ENCODE measurements at places on chromosomes 2 and 18. TPM values are rescaled to one million over a fixed set of nuclear protein-coding genes. Genes with fewer than 3 reads are reported as not detected.
A peak's percentile ranks its signal among the peaks of the same experiment; 100 is the strongest.

The PAX8 gene
- not detected for total RNA-seq

The SERPINB2 gene
- not detected for total RNA-seq

GRCh38 chr18:62844850-62845643 is 129.7 kb downstream of the PHLPP1 start:
- no peaks in the 10 kb centered on the region for H3K4me1 ChIP-seq
- no peak overlapping the region for H3K27ac ChIP-seq
- peaks cover 2% of the 10 kb centered on the region for H3K36me3 ChIP-seq
- no peak overlapping the region for H3K4me3 ChIP-seq
- no peaks in the 10 kb centered on the region for H3K27me3 ChIP-seq

DNA sequence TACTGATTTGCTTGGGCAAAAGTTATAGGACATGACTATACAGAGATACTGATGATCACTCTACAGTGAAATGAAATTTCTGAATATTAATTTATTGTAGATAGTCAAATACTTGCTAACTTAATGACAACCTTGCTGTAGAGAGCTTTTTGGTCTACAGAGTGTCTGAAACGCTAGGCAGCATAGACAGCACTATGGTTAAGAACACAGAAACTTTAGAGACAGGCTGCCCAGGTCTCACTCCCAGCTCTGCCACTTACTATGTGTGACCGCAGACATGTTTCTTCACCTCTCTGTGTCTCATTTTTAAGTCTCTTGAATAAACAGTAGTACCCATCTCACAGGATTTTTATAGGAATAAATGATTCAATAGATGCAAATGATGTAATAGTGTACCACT is 247.0 kb downstream of the TCF4 start:
- no peak for DNase-seq
- no peak overlapping the region for H3K27ac ChIP-seq
- no peak overlapping the region for H3K4me3 ChIP-seq
- H3K36me3 ChIP-seq, result peaks cover 4% of the 10 kb centered on the region

The OSBPL6 gene
- 3.7 TPM for total RNA-seq

The IL1RL1 gene
- total RNA-seq, result not detected

- no peak overlapping the region for H3K4me3 ChIP-seq
- no peak overlapping the region for H3K27ac ChIP-seq
- H3K4me1 ChIP-seq, result no peaks in the 10 kb centered on the region
- peaks cover 4% of the 10 kb centered on the region for H3K36me3 ChIP-seq
Observed at GRCh38 chr2:200578778-200579177, 7.0 kb upstream of the AOX1 start.

DNA sequence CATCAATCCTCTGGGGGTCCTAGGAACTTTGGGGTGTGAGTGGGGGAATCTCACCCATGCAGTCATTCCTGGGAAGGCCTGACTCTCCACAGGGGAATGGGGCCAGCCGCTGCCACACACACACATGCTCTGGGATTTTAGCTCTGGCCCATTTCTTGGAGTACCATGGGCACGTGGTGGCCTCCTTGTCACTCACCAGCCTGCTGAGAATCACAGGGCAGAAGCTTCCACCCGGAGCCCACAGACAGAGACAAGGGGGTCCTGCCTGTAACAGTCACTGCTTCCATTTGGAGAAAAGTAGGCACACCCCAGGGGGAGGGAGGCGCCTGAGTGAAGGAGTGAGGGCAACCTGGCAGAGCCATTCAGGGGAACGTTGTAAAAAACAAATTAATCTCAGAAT is 48.8 kb downstream of the TWIST2 start:
- H3K36me3 ChIP-seq, result no peaks in the 10 kb centered on the region
- H3K4me1 ChIP-seq, result peaks cover 58% of the 10 kb centered on the region
- peak overlapping the region; percentile 87 for H3K27ac ChIP-seq
- no peak for DNase-seq

GRCh38 chr2:55408098-55408882 is 11.4 kb downstream of the CCDC88A start:
- H3K4me1 ChIP-seq, result peaks cover 13% of the 10 kb centered on the region
- no peak for DNase-seq
- H3K27me3 ChIP-seq, result no peaks in the 10 kb centered on the region

The LRP1B gene
- 3.6 TPM for total RNA-seq

The LOXL3 gene
- total RNA-seq, result 58.1 TPM

DNA sequence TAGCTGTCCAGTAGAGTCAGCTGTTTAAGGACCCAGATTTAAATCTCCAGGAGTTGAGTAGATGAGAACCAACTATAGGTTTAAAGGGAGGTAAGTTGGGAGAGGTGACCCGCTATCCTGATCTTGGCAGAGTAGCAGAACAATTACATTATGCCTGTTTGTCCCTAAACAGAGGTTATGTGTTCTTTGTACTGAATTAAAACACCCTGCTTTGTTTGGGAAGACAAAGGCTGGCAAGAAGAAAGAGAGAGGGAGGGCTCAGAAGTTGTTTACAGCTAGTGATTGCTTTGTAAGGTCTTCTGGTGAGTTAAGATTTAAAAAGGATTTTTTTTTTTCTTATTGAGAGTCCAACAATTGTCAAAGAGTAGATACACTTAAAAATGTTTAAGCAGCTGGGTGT is 37.3 kb downstream of the USP14 start:
- peaks cover 2% of the 10 kb centered on the region for H3K4me1 ChIP-seq
- H3K27me3 ChIP-seq, result no peaks in the 10 kb centered on the region
- H3K36me3 ChIP-seq, result peaks cover 35% of the 10 kb centered on the region

GRCh38 chr2:120472891-120473309 is 127.0 kb downstream of the INHBB start:
- peaks cover 2% of the 10 kb centered on the region for H3K36me3 ChIP-seq
- no peak for DNase-seq
- peaks cover 6% of the 10 kb centered on the region for H3K4me1 ChIP-seq
- H3K27ac ChIP-seq, result no peak overlapping the region

DNA sequence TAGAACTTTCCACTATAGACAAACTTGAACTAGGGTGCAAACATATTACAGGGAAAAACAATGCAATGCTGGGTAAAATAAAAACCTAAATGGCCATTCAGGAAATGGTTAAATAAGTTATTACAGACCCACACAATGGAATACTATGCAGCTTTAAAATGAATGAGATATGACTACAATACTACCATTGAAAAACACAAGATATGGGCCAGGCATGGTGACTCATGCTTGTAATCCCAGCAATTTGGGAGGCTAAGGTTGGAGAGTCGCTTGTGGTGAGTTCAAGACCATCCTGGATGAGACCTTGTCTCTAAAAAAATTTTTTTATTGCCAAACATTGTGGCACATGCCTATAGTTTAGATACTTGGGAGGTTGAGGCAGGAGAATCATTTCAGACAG is 6.8 kb downstream of the PECR start:
- DNase-seq, result no peak
- H3K4me1 ChIP-seq, result peaks cover 5% of the 10 kb centered on the region
- H3K4me3 ChIP-seq, result no peak overlapping the region
- H3K27me3 ChIP-seq, result no peaks in the 10 kb centered on the region

- no peak overlapping the region for H3K27ac ChIP-seq
- H3K4me1 ChIP-seq, result no peaks in the 10 kb centered on the region
- DNase-seq, result no peak
- no peak overlapping the region for H3K4me3 ChIP-seq
Observed at GRCh38 chr18:31161757-31162418, 768 bp downstream of the DSC1 start.

The GDF7 gene
- 9.0 TPM for total RNA-seq

The CAVIN2 gene
- 6.6 TPM for total RNA-seq

DNA sequence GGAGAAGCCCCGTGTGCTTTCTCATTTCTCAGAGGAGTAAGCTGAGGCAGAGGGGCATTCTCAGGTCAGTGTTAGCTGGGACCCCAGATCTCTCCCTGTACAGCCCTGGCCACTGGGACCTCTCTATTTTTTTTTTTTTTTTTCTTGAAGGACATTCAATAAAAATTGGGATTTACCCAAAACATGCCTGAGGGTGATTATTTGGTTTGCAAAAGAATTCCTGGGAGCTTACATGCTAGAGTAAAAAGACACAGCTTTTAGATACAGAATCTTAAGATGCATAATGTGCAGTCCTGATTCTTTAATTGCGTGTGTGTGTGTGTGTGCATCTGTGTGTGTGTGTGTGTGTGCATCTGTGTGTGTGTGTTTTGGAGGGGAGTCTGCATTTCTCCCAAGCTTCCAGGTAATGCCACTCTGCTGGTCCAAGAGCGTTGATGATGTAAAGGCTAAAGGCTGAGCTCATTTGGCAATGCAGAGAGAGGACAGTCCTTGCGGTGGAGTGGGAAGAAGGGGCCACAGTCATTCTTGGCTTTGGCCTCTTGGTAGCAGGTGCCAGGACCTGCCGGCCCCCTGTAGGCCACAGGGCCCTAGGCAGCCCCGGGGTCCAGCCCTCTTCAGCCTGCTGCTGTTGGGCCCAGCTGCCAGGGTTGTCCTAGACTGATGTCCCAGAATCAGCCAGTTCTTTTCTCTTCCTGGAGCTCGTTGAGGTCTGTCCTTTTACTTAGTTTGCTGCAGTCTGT is 74.1 kb upstream of the MCFD2 start:
- H3K27me3 ChIP-seq, result no peaks in the 10 kb centered on the region
- H3K27ac ChIP-seq, result no peak overlapping the region
- no peak overlapping the region for H3K4me3 ChIP-seq
- H3K4me1 ChIP-seq, result peaks cover 42% of the 10 kb centered on the region
- no peak for DNase-seq
- H3K36me3 ChIP-seq, result peaks cover 20% of the 10 kb centered on the region

The SLC23A3 gene
- total RNA-seq, result 5.2 TPM

- no peaks in the 10 kb centered on the region for H3K4me1 ChIP-seq
- no peak overlapping the region for H3K27ac ChIP-seq
- no peak for DNase-seq
- H3K27me3 ChIP-seq, result no peaks in the 10 kb centered on the region
- H3K4me3 ChIP-seq, result no peak overlapping the region
Observed at GRCh38 chr18:44474067-44474411, 206.6 kb upstream of the SETBP1 start.

The SCG2 gene
- total RNA-seq, result 132 TPM

The TMEM182 gene
- total RNA-seq, result 3.1 TPM

DNA sequence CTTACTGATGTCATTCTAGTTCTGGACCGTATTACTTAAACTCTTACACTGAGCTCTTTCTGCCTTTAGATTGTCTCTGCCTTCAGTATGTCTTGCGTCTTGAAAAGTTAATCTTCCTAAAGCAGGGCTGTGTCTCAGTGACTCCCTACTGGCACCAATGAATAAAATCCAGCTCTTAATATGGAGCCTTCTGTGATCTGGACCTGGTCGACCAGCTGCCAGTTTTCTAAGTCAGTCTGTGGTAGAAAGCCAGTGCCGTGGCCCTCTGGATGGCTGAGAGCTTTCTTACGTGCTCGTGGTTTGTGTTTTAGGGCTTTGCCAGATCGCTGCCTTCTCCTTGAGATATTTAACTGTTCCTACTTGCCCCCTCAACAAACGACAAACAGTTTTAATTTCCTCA is 26.8 kb downstream of the ZNF407 start:
- H3K27ac ChIP-seq, result no peak overlapping the region
- H3K4me3 ChIP-seq, result no peak overlapping the region
- H3K4me1 ChIP-seq, result no peaks in the 10 kb centered on the region
- H3K27me3 ChIP-seq, result no peaks in the 10 kb centered on the region
- DNase-seq, result no peak

GRCh38 chr2:79670198-79670597 is 157.3 kb downstream of the CTNNA2 start:
- H3K4me1 ChIP-seq, result no peaks in the 10 kb centered on the region
- no peak overlapping the region for H3K27ac ChIP-seq
- peak; percentile 85 for DNase-seq
- peaks cover 47% of the 10 kb centered on the region for H3K27me3 ChIP-seq
- no peaks in the 10 kb centered on the region for H3K36me3 ChIP-seq

The ARHGAP25 gene
- 0.43 TPM for total RNA-seq

DNA sequence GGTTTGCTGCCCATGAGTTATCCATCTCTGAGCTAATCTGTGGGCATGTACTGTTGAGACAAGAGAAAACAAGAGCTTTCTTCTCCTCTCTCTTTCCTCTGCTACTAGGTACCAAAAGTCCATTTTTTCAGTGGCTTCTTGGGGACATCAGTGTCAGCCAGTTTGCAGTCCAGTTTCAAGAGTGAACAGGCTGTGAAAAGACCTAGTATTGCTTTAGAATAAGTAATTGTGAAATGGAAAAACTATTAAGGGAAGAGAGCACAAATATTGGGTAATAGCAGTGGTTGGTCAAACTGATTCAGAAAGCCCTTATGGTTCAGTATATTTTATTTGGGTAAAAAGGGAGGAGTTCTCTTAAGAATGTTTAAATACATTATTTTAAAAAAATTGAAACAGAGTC is 33.0 kb upstream of the MEP1B start:
- no peak for DNase-seq
- H3K27ac ChIP-seq, result no peak overlapping the region

DNA sequence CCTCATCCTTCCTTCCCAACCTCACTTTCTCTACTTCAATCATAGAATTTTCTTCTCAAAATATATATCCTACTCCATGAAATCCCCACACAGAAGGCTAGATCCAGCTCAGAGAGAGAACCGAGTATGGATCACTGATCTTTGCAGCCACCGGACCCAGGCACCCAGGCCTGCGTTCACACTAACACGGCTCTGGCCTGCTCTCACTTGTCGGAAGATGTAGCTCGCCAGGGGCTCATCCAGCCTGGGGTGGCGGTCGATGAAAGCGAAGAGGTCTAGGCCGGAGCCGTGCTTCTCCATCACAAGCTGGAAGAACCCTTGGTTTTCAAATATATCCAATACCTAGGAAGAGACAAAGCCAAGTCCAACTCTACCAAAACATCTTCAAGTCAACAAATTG is 12.7 kb upstream of the MTERF4 start:
- peaks cover 4% of the 10 kb centered on the region for H3K36me3 ChIP-seq
- H3K4me3 ChIP-seq, result no peak overlapping the region
- H3K27me3 ChIP-seq, result no peaks in the 10 kb centered on the region
- no peak overlapping the region for H3K27ac ChIP-seq
- no peaks in the 10 kb centered on the region for H3K4me1 ChIP-seq

The SAG gene
- not detected for total RNA-seq

The CIB4 gene
- not detected for total RNA-seq

DNA sequence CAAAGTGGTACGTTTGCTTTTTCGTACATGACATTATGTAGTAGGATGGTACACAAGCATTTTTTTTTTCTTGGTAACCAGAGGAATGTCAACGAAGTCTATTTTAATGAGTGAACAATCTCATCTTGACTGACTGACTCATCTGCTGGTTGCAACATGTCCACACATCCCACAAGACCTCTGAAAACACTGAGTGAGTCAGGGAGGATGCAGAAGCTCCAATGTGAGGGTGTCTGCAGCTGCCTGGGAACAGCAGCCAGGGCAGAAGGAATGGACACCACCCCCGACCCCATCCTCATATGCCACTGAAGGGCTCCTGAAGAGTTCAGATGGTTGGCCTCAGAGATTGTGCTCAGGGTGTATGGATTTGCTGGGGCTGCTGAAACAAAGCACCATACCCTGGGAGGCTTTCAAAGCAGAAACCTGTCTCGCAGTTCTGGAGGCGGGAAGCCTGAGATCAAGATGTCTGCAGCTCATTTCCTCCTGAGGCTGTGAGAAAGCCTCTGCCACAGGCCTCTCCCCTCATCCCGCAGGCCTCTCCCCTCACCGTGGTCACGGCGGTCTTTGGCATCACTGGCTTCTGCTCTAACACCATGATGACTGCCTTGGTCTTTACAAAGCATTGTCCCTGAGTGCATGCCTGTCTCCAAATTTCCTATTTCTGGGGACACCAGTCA is 124.6 kb downstream of the LRATD1 start:
- no peak overlapping the region for H3K27ac ChIP-seq
- no peak for DNase-seq
- H3K36me3 ChIP-seq, result no peaks in the 10 kb centered on the region
- H3K27me3 ChIP-seq, result no peaks in the 10 kb centered on the region
- H3K4me1 ChIP-seq, result no peaks in the 10 kb centered on the region

The SPATA3 gene
- total RNA-seq, result not detected

- peaks cover 5% of the 10 kb centered on the region for H3K4me1 ChIP-seq
- no peaks in the 10 kb centered on the region for H3K27me3 ChIP-seq
- H3K4me3 ChIP-seq, result no peak overlapping the region
- no peaks in the 10 kb centered on the region for H3K36me3 ChIP-seq
- H3K27ac ChIP-seq, result peak overlapping the region; percentile 52
Observed at GRCh38 chr2:96241900-96242611, 23.7 kb downstream of the TMEM127 start.

All from osteocyte (in vitro differentiated cells).